HFF-Myc (cell line): ENCODE measurements at places on chromosomes 2 and 18.
A peak's percentile ranks its signal among the peaks of the same experiment; 100 is the strongest.

GRCh38 chr2:128388499-128388941 lies 69.9 kb upstream of the HS6ST1 start:
- no peak for DNase-seq

DNA sequence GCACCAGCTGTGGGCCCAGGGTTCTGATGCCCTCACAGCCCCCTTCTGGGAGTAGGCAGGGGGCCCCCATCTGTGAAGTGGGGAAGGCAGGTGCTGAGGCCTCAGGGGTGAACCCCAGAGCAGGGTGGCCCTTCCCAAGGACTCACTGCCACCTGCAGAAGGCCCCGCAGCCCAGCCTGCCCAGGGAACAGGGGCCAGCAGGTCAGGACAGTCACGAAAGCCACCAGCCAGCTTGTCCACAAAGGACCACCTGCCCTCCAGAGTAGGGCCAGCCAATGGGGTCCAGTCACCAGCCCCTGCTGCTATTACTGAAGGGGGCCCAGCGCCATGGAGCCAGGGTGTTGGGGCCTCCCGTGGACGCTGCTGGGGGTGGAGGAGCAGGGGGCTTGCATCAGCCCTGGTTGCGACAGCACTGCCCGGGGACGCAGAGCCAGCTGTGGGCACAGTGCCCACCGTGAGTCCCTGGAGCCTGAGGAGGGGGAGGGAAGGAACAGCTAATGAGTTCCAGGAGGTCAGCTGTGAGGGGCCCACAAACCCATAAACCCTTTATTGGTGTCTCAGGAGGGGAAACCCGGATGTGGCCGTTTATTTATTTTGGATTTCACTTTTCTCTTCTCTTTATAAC lies 11.5 kb upstream of the SNED1 start:
- peak; percentile 60 for DNase-seq

- DNase-seq: no peak
Measured at GRCh38 chr2:218982586-218983262, 2.3 kb downstream of the FEV start.

DNA sequence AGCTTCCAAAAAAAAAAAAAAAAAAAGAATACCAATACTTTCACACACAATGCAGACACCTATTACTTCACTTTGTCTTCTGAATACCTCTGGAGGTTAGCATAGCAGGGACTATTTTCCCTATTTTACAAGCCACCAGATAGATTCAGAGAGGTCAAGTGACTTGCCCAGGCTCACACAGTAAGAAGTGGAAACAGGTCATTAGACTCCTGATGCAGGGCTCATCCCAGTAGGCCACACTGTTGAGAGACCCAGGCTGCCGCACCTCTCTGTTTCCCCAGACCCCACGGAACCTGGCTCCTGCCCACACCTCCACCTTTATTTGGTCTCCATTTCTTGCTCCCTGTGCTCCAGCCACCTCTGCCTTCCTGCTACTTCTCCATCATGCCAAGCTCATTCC lies 19.4 kb downstream of the SMYD1 start:
- no peak for DNase-seq

- DNase-seq: no peak
Measured at GRCh38 chr2:134773759-134774742, 55.3 kb upstream of the TMEM163 start.

DNA sequence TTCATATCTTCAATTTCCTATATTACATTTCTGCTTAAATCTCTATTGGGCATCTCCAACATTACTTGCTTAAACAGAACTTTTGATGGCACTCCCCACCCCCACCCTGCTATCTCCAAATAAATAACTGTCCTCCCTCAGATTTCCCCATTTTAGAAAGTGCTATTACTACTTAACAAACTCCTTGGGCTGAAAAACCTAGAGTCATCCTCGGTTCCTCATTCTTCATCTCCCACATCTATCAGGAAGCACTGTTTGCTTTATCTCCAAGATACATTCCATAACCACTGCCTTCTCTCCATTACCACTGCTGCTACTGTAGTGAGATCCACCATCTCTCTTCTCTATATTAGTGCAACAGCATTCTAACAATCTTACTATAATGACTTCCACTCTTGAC lies 150.4 kb upstream of the CYRIA start:
- DNase-seq: no peak

GRCh38 chr18:10131460-10132395 lies 217.9 kb downstream of the VAPA start:
- no peak for DNase-seq

- no peak for DNase-seq
Measured at GRCh38 chr2:3449086-3449485, 69.6 kb downstream of the TRAPPC12 start.

DNA sequence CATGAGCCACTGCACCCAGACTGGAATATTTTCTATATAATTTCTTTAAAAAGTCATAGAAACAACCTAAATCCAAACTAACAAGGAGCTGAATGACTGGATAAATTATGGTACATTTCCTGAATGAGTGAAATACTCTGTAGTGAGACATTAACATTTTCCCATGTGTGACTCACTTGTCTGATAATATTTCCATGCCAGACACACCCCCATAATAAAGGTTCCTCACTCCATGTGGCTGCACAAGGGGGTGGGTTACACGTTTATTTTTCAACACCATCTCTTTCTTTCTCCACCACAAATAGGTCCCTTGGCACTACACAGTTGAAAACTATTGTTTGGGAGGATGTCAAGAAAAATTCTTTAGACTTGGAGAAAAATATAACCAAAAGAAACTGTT lies 266.3 kb upstream of the LYPD1 start:
- no peak for DNase-seq

DNA sequence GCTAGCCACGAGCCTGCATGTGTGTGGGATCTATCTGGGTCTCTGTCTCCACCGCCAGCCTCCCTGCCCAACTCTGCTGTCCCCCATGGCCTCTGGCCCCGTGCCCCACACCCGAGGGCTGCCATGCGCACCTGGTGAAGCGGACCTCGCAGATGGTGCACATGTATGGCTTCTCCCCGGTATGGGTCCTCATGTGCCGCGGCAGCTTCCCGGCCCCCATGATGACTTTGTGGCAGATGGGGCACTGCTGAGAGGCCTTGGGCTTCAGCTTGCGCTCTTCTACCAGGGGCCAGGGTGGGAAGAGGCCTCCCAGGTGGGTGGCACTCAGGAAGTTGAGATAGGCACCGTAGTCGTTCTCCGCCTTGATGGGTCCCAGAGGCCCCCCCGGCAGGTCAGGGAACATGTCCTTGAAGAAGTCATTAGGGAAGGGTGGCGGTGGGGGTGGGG lies 109.3 kb upstream of the SMAD2 start:
- DNase-seq: no peak

DNA sequence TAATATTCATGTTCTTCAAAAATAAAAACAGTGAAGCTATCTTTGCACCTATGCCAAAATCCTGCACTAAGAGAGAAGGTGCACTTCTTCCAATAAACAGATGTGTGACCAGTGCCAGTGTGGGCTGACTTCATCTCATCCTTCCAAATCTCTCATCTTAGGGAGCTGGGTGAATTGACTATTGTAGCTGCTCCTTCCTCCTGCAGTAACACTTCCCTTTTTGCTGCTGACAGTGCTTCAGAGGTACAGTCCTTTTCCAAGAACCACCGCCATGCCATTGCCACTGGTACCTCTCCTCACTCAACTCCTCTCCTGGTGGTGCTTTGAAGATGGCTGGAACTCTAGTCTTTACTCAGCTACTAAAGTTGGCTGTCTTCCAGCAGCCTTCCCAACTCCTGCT lies 42.1 kb upstream of the ARHGAP25 start:
- DNase-seq: no peak

DNA sequence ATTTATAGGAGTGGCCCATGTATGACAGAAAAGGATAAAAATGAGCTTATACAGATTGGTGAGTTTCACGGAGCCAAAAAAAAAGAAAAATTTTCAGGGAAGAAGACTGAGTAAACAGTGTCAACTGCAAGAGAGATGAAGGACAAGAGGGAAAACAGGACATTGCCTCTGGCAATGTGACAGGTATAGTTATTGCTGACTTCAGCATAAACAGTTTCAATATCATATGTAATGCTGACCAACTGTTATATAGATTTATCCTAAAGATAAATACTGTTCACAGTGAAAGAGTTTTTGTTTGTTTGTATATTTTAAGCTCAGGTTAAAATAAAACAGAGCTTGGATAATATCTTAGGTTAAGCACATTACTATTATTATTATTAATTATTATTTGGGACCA lies 98.0 kb upstream of the FSIP2 start:
- no peak for DNase-seq

DNA sequence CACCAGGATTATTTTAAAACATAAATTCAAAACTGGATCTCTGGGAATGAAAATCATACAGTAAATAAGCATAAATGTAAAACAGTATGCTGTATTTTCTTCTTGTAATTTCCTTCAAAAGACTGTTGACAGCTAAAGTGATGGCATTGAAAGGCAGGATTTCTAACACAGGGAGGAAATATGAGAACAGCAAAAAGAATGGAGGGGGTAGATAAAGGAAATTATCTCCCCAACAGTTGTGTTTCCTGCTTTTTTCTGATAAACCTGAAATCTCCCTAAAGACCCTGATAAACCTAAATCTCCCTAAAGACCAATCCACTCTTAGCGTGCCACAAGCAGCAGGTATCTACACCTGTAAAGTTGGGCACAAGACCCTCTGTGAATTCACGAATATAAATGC lies 50.8 kb downstream of the PIAS2 start:
- DNase-seq: no peak

DNA sequence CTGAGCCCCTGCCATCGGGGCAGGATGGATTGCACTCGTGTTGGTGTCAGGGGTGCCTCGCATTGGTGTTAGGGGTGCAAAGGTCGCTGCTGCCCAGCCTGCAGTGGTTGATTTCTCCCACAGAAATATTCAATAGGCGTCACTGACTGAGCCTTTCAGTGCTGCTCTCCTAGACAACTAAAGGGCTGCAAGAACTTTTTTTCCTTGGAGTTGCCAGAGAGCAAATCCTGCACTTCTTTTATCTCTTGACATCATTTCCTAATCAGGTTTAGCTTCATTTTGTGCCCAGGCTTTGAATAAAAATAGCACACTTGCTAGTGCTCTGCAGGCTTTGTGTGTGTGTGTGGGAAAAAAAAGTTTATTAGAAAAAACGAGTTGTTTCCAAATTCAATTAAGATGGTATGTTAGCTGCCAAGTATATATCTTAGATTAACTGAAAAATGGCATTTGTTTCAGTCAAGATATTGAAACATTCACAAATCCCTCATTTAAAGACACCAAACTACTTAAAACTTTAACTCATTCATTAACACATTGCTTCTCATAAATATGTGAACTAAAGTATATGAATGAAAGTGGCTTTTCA lies 125.6 kb downstream of the SOCS6 start:
- no peak for DNase-seq

DNA sequence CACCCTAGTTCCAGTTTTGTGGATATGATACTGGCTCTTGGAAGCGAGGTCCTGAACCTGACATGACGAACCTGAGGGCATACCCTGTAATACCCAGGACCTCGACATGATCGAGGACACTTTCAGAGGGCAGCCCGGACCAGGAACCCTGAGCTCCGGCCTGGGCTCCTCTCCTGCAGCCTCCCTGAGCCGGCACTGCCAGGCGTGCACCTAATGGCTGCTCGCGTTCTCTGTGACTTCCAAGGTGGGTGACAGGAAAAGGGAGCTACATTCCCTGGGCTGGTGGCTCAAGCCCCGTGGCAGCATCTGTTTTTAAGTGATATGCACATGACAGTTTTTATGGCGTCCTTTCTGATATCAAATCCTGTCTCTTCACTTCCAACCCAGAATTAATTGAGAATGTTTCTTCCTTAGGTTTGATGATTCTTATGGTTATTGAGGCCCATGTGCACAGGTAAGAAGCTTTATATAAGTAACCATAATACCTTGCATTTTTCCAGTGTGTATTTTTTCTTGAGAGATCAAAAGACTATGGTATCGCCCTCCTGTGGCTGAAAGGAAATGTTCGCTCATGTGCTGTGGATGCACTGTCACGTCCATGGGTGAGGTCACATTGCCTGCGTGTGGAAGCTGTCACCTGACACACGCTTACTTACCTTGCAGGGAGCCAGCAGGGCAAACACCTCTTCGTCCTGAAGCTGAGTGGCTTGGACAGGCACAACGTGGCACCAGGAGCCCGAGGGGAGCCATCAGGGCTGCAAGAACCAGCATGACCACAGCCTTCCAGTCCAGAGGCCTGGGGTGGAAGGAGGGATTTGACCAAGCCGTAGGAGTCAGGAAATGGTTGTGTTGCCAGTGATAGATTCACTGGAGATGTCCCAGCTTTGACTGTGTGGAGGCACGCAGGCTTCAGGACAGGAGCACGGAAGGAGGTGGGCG lies 367.4 kb upstream of the MYT1L start:
- DNase-seq: no peak

DNA sequence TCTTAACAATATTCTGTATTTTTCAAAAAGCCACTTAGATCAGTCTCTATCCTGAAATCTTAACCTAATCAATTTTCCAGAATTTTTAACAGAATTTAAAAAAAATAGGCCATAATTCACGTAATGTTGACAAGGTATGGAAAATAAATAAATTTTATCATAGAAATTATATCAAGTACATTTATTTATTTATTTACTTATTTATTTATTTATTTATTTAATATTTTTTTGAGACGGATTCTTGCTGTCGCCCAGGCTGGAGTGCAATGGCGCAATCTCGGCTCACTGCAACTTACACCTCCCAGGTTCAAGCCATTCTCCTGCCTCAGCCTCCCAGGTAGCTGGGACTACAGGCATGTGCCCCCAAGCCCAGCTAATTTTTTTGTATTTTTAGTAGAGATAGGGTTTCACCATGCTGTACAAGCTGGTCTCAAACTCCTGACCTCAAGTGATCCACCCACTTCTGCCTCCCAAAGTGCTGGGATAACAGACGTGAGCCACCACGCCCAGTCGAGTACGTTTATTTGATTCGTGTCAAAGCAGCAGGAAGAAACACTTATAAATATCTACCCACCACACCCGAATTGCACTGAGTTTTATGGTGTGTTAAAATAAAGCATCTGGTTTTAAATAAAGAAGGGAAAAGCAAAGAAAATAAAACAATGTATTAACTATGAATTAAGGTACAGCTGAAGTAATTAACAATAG lies 60.1 kb downstream of the DSC3 start:
- DNase-seq: no peak

GRCh38 chr18:3654442-3655253 lies 204.7 kb downstream of the TGIF1 start:
- no peak for DNase-seq

DNA sequence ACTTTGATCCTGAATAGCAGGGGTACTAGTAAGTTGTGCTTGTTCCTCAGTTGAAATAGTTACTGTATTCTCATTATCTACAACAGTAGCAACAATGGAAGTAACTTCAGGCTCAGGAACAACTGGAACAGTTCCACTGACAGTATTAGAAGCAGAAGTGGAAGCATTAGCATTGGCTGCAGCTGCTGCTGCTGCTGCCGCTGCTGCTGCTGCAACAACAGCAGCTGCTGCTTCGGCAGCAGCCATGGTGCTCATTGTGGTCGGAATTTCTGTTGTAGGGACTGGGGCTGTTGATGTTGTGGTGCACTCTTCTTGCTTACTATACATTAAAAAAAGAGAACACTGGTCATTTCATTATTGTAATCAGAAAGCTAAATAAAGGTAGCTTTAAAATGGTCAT lies 40.8 kb downstream of the PRPF40A start:
- DNase-seq: no peak

- DNase-seq: no peak
Measured at GRCh38 chr2:234145511-234145910, 95.0 kb downstream of the SPP2 start.

- DNase-seq: no peak
Measured at GRCh38 chr2:98730053-98730706, 752 bp downstream of the MGAT4A start.
